Kidney epithelial cell (primary cell): ENCODE measurements at places on chromosomes 2 and 18.
A peak's percentile ranks its signal among the peaks of the same experiment; 100 is the strongest.

DNA sequence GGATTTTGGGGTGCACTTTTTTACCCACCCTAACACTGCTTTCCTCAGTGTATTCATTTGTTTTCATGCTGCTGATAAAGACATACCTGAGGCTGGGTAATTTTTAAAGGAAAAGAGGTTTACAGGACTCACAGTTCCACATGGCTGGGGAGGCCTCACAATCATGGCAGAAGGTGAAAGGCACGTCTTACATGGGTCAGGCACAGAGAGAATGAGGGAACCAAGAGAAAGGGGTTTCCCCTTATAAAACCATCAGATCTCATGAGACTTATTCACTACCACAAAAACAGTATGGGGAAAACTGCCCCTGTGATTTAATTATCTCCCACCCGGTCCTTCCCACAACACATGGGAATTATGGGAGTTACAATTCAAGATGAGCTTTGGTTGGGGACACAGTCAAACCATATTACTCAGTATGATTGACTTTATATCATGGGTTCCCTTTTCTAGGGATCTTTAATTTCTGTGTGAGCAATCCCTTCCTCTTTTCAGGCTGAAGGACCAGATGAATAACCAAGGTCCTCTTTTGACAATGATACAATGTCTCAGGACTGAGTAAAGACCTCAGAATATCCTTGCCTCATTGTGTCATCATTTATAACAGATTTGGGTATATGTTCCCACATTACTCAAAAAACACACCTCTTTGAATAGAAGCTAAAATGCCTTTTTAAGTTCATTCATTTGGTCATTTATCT is 100.1 kb upstream of the TRIB2 start:
- no peak for DNase-seq

- DNase-seq = no peak
Observed at GRCh38 chr2:176109192-176109901, 2.3 kb downstream of the HOXD11 start.

GRCh38 chr2:133959066-133959465 is 294.8 kb upstream of the MGAT5 start:
- no peak for DNase-seq

DNA sequence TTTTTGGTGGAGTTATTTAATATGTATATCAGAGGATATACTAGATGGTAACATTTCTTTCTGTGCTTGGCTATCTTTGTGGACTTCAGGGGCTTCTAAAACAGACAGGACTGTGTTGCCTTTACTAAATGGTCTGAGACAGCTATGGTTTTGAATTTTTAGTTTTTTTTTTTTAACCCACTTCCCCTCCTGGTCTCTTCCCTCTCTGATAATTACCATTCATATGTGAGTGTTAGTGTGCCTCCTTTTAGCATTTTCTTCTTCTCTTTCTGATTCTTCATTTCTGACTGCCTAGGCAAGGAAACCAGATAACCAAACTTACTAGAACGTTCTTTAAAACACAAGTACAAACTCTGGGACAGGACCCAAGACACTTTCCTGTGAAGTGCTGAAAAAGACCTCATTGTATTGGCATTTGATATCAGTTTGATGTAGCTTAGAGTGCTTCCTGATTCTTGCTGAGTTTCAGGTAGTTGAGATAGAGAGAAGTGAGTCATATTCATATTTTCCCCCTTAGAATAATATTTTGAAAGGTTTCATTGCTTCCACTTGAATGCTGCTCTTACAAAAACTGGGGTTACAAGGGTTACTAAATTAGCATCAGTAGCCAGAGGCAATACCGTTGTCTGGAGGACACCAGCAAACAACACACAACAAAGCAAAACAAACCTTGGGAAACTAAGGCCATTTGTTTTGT is 52.7 kb downstream of the SMAD4 start:
- DNase-seq = no peak

DNA sequence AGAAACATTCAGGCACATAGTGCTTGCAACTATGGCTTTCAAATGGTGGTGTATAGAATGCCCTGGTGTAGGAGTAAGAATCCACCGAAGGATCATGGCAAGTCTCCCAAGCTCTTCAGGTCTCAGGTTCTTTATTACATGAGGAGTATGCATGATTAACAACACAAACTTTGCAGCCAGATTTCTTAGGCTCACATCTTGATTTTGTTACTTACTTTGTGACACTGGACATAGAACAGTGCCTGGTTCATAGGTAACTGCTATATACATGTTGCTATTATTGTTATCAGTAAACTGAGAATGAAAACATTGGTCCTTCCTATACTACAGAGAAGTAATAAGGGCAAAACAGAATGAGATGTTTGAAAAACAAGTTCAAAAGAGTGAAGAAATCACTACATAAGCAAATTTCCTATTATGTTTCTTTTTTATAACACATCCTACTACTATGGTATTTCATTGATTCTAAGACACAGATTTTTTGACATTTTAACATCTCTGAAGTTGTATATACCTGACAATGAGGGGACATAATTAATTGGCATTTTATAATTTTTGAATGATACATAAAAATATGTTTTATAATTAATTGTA is 284.9 kb downstream of the C1D start:
- no peak for DNase-seq

DNA sequence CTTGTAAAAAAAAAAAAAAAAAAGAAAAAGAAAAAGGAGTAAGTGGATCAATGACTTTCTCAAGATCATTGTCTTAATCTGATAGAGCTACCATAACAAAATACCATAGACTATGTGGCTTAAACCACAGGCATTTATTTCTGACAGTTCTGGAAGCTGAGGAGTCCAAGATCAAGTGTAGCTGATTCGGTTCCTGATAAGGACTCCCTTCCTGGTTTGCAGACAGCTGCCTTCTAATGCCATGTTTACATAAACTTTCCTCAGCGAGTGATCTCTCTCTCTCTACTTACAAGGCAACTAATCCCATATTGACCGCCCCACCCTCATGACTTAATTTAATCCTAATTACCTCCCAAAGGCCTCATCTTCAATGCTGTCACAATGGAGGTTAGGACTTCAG is 36.5 kb upstream of the SIX2 start:
- DNase-seq = no peak

DNA sequence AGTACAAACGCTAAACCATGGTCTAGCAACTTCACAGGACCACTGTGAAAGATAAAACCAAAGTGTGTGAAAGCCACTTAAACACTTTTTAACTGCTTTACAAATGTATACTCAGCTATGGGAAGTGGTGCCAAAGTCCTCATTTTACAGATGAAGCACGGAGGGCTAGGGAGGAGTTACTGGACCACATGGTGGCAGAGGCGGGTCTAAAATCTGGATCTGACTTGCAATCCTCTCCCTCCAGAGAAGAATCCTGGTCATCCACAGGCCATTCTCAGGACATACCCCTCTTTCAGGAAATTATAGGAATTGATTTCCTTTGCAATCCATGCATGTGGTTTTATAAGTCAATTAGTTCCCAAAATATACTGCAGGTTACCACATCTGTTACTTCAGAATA is 84.6 kb upstream of the GYPC start:
- no peak for DNase-seq

- DNase-seq = no peak
Observed at GRCh38 chr2:189116087-189116486, 63.5 kb downstream of the COL5A2 start.

DNA sequence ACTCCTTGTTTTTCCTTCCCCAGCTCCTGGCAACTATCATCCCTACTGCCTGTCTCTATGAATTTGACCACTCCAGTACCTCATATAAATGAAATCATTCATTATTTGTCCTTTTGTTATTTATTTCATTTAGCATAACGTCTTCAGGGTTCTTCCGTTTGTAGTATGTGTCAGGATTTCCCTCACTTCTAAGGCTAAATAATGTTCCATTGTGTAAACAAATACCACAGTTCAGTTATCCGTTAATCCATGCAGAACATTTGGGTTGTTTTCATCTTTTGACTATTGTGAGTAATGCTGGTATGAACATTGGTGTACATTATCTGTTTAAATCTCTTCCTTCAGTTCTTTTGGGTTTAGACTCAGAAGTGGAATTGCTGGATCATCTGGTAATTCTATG is 18.8 kb downstream of the DYNC2LI1 start:
- DNase-seq = peak; percentile 64

DNA sequence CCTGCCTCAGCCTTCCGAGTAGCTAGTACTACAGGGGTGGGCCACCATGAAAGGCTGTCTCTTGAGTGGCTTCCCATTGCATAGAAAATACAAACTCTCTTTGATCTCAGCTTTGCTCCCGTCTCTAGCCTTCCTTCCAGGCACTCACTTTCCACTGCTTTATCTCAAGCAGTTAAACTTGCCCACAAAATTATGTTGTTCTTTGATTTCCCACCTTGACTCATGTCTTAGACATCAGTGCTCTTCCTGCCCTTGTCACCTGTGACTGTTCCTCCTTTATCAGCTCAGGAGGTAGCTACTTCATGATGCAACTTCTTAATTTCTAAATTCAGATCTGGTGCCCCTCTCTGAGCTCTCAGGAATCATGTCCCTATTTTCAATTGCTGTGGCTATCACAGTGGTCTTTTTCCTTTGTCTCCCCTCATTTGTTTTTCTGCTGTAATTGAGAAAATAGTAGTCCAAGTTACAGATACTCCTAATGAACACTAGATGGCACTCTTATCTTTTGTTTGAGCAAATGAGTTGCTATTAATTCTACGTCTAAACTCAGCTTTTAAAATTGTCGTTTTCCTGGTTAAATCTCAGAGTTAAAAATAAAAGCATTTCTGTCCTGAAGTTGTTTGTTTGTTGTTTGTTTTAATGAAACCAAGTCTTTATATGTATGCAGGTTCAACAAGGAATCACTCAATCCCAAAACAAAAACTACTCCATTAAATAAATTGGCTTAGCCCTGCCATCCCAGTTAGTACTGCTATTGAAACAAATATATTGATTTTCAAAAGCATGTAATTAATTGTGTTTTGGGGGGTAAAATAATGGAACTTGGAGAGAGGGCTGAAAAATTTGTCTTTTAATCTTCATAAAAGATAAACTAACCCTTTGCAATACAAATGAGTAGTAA is 46.9 kb upstream of the GREB1L start:
- DNase-seq = peak; percentile 19

GRCh38 chr2:228768818-228769217 is 502.3 kb downstream of the PID1 start:
- DNase-seq = peak; percentile 31

- DNase-seq = no peak
Observed at GRCh38 chr18:9150121-9150520, 13.5 kb downstream of the ANKRD12 start.

DNA sequence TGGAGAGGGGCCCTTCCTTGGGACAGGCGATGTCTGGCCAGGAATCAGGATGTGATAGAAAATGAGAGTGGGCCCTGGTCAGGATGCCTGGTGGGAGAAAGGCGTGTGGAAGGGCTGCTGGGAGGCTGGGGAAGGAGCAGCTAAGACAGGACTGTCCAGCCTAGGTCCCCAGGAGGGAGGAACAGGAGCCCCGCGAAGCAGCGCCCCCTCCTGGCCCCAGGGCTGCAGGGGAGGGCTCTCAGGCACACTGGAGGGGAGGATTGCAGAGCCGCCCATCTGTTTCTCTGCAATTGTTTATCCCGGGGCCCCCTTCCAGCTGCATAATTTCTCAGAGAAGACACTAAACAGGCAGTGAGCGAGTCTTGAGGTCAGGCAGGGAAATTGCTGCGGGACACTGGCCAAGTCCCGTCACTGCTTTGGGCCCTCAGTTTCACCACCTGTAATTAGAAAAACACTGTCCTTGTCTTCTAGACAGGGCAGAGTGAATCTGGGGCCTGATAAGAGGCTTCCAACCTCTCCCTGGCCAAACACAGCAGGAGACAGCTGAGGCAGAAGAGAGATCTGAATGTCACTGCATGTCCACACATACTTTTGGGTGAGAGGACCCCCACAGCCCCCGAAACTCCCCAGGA is 3.9 kb upstream of the NPPC start:
- no peak for DNase-seq

DNA sequence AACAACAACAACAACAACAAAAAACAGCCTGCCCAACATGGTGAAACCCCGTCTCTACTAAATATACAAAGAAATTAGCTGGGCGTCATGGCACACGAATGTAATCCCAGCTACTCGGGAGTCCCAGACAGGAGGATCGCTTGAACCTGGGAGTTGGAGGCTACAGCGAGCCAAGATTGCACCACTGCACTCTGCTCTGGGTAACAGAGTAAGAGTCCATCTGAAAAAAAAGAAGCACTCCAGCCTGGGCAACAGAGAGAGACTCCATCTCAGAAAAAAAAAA is 344.1 kb upstream of the PLGLB2 start:
- no peak for DNase-seq

- no peak for DNase-seq
Observed at GRCh38 chr2:112519506-112519905, 22.8 kb upstream of the POLR1B start.
